ENCODE measurements at places on chromosomes 12 and 14.

DNA sequence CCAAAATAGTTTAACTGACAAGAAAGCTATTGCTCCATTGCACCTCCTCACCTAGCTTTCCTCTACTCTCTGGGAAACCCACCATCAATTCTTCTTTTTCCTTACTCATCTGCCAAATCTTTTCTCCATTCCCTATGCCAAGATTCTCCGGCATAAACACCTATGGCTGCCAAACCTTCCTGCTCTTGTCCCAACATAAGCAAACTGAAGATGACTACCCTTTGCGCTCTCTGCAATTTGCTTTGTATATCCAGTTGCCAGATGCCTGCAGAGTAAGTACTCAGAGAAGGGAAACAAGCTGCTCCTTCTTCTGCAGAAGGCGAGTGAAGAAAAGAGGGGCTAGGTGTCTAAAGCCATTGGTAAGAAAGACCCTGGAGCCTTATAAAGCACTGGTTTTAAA lies 11.5 kb downstream of the PTGER2 start:
- DNase-seq = no peak
- H3K4me3 ChIP-seq = peak overlapping the region; percentile 37
- no peaks in the 10 kb centered on the region for H3K27me3 ChIP-seq
- H3K36me3 ChIP-seq = peaks cover 93% of the 10 kb centered on the region

DNA sequence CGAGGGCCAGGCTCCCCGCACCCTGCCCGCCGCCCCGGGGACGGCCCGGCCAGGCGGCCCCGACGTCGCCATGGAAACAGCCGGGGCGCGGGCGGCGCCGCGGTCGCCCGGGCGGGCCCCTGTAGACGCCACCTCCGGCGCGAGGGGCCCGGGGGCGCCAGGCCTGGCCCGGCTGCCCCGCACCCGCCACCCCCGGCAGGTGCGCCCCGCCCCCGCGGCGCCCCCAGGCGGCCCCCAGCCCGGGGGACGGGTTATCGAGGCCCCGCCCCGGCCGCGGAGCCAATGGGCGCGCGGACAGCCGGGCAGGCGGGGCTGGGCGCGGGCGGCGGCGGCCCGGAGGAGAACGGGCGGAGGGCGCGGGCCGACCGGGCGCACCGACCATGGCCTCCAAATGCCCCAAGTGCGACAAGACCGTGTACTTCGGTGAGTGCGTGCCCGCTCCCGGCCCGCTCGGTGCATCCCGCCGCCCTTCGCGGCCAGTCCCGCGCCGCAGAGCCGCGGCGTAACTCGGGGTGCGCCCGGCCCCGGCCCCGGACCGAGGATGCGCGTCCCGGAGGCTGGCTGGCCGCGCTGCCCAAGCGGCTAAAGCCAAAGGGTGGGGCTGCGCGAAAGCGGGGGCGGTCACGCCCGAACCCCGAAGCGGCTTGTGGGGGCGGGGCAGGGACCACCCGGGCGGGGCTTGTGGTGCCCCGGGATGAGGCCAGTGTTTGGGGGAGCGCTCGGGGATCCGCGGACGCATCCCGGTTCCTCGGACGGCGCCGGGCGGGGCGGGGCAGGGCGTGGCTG lies at the start of gene CRIP2:
Gene CRIP2, plus strand, starts transcription at position 339 of the 786 bp plus-strand sequence. Its CDS starts 42 bp downstream, at position 381.
- peaks cover 4% of the 10 kb centered on the region for H3K4me1 ChIP-seq
- H3K27ac ChIP-seq = no peak within 1 kb of the TSS
- no peak for DNase-seq

DNA sequence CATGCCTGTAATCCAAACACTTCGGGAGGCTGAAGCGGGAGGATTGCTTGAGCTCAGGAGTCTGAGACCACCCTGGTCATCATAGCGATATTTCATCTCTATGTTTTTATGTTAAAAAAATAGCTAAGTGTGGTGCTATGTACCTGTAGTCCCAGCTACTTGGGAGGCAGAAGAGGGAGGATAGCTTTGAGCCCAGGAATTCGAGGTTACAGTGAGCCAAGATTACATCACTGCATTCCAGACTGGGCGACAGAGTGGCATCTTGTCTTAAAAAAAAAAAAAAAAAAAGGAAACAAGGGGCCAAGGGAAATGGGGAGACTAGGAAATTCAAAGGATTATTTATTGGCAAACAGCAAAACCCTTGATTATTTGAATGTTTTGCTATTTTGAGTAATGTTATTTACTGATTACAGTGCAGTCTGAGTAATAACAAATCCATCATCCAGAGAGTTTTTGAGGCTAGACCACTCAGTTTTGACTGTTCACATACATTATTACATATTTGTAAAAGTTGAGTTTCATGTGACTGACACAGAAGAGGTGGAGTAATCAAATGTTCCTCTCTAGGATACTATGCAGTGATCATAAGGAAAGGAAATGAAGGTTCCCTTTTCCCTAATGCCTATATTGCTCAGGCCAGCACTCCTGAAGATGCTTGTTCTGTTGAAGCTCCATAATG lies 40.8 kb downstream of the PRKCH start:
- no peaks in the 10 kb centered on the region for H3K27me3 ChIP-seq
- no peak for DNase-seq
- peaks cover 27% of the 10 kb centered on the region for H3K36me3 ChIP-seq
- no peak overlapping the region for H3K27ac ChIP-seq
- peaks cover 39% of the 10 kb centered on the region for H3K4me1 ChIP-seq

GRCh38 chr12:55499810-55500252 lies 7.7 kb downstream of the OR6C68 start:
- DNase-seq = no peak
- H3K27ac ChIP-seq = no peak overlapping the region
- H3K4me1 ChIP-seq = peaks cover 3% of the 10 kb centered on the region
- H3K4me3 ChIP-seq = no peak overlapping the region
- H3K27me3 ChIP-seq = peaks cover 8% of the 10 kb centered on the region
- H3K36me3 ChIP-seq = no peaks in the 10 kb centered on the region

DNA sequence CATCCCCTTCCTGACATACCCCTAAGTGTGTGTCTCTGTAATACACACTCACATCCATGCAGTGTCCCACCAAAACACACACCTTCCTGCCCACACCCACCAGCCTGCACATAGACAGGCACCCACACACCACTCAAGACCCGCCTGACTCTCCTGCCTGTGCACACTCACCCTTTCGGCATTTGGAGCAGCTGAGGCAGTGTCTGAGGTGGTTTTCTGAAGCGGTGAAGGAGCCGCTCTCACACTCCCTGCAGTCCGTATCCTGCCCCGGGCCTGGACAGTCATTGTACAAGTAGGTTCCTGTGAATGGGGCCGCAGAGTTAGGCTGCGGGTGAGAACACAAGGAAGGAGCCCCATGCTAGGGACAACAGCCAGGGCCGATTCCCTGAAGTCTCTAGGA lies 8.3 kb downstream of the TNFRSF1A start:
- H3K27ac ChIP-seq = peak overlapping the region; percentile 43
- H3K27me3 ChIP-seq = no peaks in the 10 kb centered on the region
- peaks cover 32% of the 10 kb centered on the region for H3K4me1 ChIP-seq
- H3K36me3 ChIP-seq = peaks cover 57% of the 10 kb centered on the region
- H3K4me3 ChIP-seq = no peak overlapping the region

DNA sequence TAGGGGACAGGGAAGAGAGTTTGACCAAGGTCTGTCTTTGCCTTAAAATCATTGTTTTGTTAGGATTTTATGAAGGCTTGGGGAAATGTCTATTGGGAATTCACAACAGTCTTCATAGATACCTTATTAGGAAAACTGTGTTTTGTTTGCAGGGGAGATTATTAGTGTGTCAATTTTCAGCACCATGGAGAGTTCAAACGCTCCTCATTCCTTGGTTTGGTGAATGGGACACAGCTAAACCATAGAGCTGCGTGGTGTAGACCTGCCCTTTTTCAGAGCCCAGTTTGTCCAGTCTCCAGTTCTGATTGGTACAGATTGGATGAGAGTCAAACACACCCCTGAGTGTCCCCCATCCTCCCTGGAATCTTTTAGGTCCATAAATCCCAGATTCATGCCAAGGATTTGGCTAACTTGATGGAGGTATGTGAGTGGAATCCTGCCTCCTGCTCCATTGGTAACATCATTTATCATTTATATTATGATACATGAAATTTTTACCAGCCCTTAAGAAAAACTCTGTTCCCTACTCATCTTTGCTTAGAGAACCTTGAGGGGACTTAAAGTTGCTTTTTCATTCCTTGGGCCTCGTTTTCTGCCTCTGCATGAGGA lies 12.0 kb downstream of the NGDN start:
- no peak overlapping the region for H3K4me3 ChIP-seq
- peaks cover 2% of the 10 kb centered on the region for H3K4me1 ChIP-seq
- no peaks in the 10 kb centered on the region for H3K27me3 ChIP-seq
- peaks cover 28% of the 10 kb centered on the region for H3K36me3 ChIP-seq

- no peak overlapping the region for H3K4me3 ChIP-seq
- no peak overlapping the region for H3K27ac ChIP-seq
- no peaks in the 10 kb centered on the region for H3K36me3 ChIP-seq
- no peak for DNase-seq
- no peaks in the 10 kb centered on the region for H3K4me1 ChIP-seq
Observed at GRCh38 chr12:71599210-71599609, 64.4 kb downstream of the ZFC3H1 start.

GRCh38 chr12:127189992-127190391 lies 1077.0 kb upstream of the TMEM132C start:
- H3K36me3 ChIP-seq = no peaks in the 10 kb centered on the region
- H3K4me3 ChIP-seq = no peak overlapping the region
- no peak overlapping the region for H3K27ac ChIP-seq
- no peak for DNase-seq

DNA sequence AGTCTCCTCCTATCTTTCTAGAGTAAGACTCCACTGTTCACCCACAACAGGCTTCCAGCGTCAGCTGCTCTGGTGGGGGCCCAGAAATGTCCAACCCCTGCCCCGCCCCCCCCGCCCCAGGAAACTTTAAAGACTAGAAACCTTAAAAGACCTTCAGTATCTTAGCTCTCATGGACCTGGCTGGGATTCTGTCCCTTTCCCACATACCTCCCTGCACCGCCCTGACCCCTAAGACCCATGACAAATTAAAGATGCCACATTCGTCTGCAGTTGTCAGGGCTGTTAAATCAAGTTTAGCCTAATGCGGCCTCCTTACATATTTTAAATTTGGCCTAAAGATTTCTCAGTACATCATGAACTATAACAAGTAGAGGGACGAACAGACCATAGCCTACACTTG lies 10.0 kb upstream of the SERPINA10 start:
- no peak overlapping the region for H3K27ac ChIP-seq
- H3K4me1 ChIP-seq = no peaks in the 10 kb centered on the region
- no peak overlapping the region for H3K4me3 ChIP-seq
- H3K36me3 ChIP-seq = no peaks in the 10 kb centered on the region
- H3K27me3 ChIP-seq = no peaks in the 10 kb centered on the region
- no peak for DNase-seq

GRCh38 chr14:39456702-39457250 lies 24.5 kb upstream of the FBXO33 start:
- H3K4me1 ChIP-seq = peaks cover 9% of the 10 kb centered on the region
- H3K4me3 ChIP-seq = no peak overlapping the region
- no peaks in the 10 kb centered on the region for H3K36me3 ChIP-seq
- no peak overlapping the region for H3K27ac ChIP-seq

DNA sequence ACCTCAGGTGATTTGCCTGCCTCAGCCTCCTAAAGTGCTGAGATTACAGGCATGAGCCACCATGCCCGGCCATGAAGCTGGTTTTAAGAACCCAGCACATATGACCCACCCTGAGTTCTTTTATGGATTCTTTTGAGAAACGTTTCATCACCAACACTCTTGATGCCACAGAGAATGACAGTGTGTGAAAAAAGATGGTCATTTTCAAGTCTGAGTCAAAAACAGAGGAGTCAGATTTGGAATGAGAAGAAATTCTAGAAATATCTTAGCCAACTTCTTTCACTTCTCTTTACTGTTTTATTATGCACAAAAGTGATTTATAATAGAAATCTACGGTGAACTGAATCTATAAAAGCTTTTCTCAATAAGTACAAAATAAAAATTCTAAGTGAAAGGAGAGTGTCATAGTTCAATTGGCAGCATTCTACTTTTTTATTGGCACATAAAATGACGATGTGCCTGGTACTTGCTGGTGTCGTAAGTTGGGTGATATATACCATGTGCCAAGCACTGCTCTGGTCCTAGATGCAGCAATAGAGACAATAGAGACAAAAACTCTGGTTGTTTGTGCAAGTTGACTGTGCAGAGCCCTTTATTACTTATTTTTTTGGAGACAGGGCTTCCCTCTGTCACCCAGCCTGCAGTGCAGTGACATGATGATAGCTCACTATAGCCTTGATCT lies 33.9 kb downstream of the CCDC177 start:
- peaks cover 12% of the 10 kb centered on the region for H3K4me1 ChIP-seq
- no peaks in the 10 kb centered on the region for H3K36me3 ChIP-seq
- peaks cover 29% of the 10 kb centered on the region for H3K27me3 ChIP-seq
- DNase-seq = no peak

- DNase-seq = no peak
- peaks cover 3% of the 10 kb centered on the region for H3K27me3 ChIP-seq
- peaks cover 7% of the 10 kb centered on the region for H3K4me1 ChIP-seq
- no peak overlapping the region for H3K27ac ChIP-seq
- no peaks in the 10 kb centered on the region for H3K36me3 ChIP-seq
Observed at GRCh38 chr12:69008520-69008919, 75.5 kb upstream of the CPM start.

GRCh38 chr14:100604709-100605108 lies 17.5 kb upstream of the BEGAIN start:
- H3K27me3 ChIP-seq = peaks cover 17% of the 10 kb centered on the region
- no peak overlapping the region for H3K4me3 ChIP-seq
- no peak for DNase-seq
- no peaks in the 10 kb centered on the region for H3K4me1 ChIP-seq
- no peak overlapping the region for H3K27ac ChIP-seq

- no peak for DNase-seq
- H3K4me1 ChIP-seq = peaks cover 44% of the 10 kb centered on the region
- H3K27me3 ChIP-seq = no peaks in the 10 kb centered on the region
- H3K36me3 ChIP-seq = peaks cover 24% of the 10 kb centered on the region
Observed at GRCh38 chr14:68968051-68968450, 11.1 kb downstream of the ACTN1 start.

DNA sequence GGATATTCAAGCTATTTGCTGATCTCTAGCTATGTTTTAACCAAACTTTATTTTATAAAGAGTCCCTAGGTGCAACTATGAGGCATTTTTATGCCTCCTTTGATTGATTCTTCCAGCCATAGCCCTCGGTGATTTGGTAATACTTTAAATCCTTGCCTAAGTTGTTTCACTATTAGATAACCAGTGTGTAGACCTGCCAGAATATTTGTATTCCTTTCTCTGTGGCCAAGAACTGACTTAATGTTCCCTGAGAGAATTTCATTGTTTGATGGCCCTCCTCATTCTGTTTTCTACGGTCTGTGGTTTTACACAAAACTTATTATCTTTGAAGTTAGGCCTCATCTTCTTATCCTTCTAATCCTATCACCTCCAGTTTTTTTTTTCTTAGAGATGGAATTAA lies 109.7 kb upstream of the MDGA2 start:
- H3K4me3 ChIP-seq = no peak overlapping the region
- H3K27ac ChIP-seq = no peak overlapping the region
- no peak for DNase-seq
- no peaks in the 10 kb centered on the region for H3K36me3 ChIP-seq

DNA sequence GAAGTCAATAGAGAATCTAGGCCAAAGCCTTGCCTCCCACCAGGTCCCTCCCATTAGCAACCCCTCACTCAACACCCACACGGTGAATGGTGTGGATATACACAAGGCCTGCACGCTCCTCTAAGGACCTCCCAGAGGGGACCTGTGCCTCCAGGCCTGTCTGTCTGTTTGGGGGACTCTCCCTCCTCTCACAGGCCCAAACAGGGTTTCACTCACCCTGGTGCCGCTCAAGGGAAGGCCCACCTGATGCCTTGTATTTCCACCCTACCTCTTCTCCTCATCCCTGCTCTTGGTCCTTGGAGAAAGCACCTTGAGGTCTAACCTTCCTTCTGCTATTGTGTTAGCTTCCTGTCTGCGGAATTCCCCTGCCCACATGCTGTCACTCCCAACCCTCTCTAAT lies 4.4 kb downstream of the SDR9C7 start:
- peaks cover 10% of the 10 kb centered on the region for H3K27me3 ChIP-seq
- H3K36me3 ChIP-seq = no peaks in the 10 kb centered on the region
- H3K4me1 ChIP-seq = peaks cover 7% of the 10 kb centered on the region
- DNase-seq = no peak

Data from activated T-helper 2 cell treated with anti-CD3 and anti-CD28 coated beads, Interferon-gamma antibody, Interleukin-2, Interleukin-4, amounts not matched to agents 10 μg/mL and 5 μg/mL and 100 μg/mL, durations not matched to agents 14 hours and 24 hours and 36 hours (primary cell).